Stimulated activated CD8-positive, alpha-beta memory T cell treated with anti-CD3 and anti-CD28 coated beads, Interleukin-4, amount 100 ng/mL, for 48 hours (primary cell): ENCODE measurements at places on chromosomes 7 and 10.

DNA sequence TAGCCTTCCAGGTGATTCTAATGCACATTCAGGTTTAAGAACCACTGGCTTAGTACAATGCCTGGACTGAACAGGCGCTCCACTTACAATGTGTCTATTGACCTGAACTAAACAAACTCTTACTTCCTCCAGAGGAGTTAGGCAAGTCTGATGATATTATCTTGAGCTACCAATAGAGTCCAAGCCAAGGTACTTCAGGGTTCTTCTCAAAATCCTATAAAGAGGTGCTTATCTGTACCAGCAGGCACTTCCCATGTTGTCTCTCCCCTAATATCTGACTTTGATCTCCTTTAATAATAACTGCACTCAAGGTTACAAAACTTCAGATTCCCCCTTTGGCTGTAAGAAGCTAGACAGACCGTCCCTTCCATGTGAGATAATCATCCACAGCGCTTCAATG, 157.0 kb upstream of the SVIL start:
- DNase-seq = no peak

- no peak for DNase-seq
Observed at GRCh38 chr10:18438361-18439126, 212.8 kb downstream of the NSUN6 start.

- no peak for DNase-seq
Observed at GRCh38 chr7:2317556-2318293, 3.5 kb upstream of the SNX8 start.

- DNase-seq = no peak
Observed at GRCh38 chr7:13687500-13687899, 302.0 kb downstream of the ETV1 start.

- DNase-seq = no peak
Observed at GRCh38 chr7:151740081-151740851, 136.6 kb downstream of the PRKAG2 start.

GRCh38 chr7:193481-194251, 1.3 kb downstream of the FAM20C start:
- no peak for DNase-seq

DNA sequence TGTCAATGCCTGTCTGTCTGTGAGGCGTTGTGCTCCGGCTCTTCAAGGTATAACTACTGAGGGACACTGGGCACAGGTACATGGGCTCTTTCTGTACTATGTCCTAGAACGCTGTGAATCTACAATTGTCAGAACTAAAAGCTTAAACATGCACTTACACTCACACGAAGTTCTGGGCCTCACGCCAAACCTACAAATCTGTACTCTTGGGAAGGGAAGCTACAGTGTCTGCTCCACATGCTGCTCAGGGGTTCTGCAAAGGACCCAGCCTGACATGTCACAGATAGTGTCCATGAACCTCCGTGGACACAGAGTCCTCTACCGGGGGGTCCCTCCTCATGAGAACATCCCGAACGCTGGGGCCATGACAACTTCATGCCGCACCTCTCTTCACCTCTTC, 268.7 kb downstream of the WDR37 start:
- no peak for DNase-seq

DNA sequence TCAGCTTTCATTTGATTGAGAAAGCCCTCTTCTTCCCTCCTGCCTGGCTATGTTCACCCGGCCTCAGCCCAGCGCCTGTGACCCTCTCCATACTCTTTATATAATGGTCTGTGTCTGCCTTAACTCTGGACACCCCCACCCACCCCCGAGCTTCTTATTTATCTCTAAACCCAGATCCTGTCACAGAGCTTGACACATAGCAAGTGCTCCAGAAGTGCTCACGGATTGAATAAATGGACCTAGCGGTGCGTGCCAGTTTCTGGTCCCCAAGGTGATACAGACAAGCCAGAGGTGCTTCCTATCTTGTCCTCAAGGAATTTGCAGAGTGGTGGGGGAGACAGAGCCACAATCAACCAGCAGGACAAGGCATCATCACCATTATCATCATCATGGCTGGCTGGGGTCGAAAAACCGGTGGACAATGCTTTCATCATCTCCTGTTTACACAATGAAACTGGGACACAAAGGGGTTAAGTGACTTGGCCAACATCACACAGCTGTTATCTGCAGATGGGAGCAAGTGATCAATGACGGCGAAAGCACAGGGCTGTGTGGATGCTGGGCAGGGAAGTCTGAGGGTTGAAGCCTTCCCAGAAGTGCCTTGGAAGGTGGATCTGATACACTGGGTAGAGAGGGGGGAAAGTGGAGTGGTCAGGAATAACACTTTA, 2.2 kb upstream of the LOXL4 start:
- no peak for DNase-seq

DNA sequence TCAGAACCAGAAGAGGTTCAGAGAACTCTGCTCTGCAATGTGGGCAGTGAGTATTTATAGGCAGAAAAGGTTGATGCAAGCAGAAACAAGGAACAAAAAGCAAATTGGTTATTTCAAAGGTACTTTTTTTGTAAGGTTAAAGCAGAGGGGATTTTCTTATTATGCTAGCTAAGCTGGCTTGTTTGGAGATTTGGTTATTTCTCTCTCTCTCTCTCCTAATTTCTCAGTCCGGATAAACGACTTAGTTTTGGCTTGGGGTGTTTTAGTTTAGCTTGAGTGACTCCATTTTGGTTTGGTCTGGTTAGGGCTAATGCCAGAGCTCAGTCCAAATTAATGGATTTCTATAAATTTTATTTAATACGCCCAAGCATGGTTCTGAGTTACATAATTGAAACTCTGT, 566.8 kb downstream of the SH2D4B start:
- no peak for DNase-seq

- DNase-seq = no peak
Observed at GRCh38 chr7:7254319-7254718, 72.0 kb downstream of the C1GALT1 start.

- no peak for DNase-seq
Observed at GRCh38 chr10:127943336-127943910, 36.5 kb downstream of the PTPRE start.
